Adipocyte (in vitro differentiated cells): ENCODE measurements at places on chromosomes 16 and 17.

DNA sequence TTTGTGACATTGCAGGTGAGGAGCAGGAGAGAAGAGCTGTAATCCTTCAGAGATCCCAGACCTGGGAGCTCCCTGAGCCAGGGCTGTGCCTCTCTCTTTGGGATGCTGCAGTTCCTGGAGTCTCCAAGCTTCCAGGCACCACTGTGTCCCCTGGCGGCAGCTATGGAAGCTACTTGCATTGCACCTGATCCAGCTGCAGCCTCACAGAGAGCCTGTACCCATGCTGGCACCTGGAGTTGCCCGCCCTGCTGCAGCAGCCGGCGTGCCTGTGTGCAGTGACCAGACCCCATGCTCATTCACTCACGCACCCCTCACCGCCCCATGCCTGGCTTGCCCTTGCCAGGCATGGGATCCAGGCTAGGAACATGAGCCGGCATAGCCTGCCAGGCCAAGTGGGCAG is 51.8 kb upstream of the MED9 start:
- DNase-seq = no peak

DNA sequence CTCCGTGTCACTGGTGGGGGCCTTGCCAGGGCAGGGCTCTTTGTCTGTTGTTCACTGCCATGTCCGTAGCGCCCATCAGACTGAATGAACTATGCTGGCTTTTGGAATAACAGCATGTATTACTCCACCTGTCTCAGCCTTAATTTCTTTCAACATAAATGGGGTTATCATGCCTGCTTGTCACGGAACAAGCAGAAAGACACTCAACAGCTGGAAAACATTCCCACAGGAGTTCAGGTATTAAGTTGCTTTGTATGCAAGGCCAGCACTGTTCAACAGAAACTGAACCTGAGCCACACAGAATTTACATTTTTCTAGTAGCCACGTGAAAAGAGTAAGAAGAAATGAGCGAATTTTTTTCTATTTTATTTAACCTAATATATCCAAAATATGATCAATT is 13.1 kb downstream of the PPL start:
- no peak for DNase-seq

- DNase-seq = no peak
Observed at GRCh38 chr16:86928523-86929011, 350.2 kb downstream of the FOXL1 start.

GRCh38 chr17:66829386-66829864 is 5.5 kb upstream of the CACNG5 start:
- DNase-seq = peak; percentile 85

- DNase-seq = no peak
Observed at GRCh38 chr17:7282752-7283321, 1.3 kb downstream of the SLC2A4 start.

DNA sequence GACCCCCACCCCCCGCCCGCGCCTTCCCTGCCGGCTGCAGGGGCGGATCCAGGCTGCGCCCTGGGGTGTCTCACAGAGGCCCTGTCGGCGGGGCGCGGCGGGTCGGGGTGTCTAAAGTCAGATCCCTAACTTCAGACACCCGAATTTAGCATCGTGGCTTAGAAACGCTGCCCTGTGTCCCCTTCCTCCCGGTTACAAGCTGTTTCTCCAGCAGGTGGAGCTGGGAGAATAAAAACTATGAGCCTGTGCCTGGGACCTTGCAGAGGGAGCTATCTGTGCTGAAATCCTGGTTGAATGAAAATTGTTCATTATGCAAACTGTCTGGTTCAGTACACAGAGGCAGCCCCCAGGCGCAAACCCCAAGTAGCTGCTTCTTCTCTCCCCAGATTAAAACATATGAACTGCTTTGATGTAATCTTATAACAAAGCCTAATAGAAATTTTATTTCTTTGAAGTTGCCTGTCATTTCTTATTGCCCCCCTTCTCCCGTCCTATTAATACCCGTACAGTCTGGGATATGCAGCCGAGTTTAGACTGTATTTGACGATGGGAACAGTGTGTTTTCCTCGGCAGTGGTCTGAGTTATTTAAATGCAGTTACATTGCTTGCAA is 79.0 kb downstream of the RPA1 start:
- peak; percentile 91 for DNase-seq

GRCh38 chr16:54817432-54817831 is 113.2 kb upstream of the IRX5 start:
- peak; percentile 37 for DNase-seq

DNA sequence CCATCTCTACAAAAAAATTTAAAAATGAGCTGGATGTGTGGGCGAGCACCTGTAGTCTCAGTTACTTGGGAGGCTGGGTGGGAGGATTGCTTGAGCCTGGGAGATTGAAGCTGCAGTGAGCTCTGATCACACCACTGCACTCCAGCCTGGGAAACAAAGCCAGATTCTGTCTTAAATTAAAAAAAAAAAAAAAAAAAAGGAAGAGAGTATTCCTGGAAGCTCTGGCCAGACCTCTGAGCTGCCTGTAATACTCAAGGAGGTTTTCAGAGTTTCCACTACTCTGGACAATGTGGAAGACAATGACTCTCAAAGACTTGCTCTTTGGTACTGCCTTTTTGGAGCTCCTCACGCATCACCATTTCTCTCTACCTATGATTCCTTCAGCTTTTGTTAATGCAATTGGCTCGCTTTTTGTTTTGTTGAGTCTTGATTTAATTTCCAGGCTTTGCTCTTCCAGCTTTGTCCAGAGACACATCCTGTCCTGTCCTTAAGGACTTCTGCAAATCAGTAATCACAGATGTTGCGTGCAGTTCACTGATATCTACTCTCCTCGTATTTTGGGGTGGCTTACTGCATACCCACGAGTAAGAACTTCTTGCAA is 10.8 kb downstream of the CHD9 start:
- DNase-seq = no peak

GRCh38 chr16:55494994-55495421 is 13.9 kb upstream of the LPCAT2 start:
- DNase-seq = peak; percentile 91
